COR-L47 (cell line): ENCODE measurements at places on chromosomes 2 and 18.

DNA sequence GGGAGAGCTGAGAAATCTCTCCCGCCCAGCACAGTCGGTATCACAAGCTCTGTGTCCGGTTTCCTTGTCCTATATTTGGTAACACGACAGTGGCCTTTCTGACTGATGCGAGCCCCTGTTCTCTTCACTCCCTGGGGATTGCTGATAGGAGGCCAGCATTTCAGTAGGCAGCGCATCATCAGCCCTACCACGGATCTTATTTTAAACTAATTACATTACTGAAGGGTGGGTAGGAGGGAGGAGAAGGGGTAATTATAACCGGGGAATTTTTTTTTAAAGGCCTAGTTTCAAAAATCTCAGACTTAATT, 125.6 kb upstream of the LGALSL start:
- no peak for DNase-seq

DNA sequence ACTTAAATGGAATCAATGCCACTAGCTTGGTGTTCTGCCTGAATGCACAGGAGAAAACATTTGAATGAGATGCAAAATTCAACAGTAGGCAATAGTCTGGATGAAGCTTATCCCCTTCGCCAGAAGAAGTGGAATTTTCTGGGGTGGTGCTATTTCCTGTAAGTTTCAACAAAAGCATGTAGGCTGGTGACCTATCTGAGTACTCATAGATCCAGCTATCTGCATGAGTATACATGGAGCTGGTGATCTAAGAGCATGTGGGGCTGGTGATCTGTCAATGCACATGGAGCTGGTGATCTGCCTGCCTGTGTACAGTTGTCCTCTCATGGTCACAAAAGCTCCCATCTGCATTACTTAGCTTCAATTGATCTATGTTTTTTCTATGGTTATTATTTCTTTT, 71.2 kb downstream of the SLC9A4 start:
- DNase-seq: no peak

DNA sequence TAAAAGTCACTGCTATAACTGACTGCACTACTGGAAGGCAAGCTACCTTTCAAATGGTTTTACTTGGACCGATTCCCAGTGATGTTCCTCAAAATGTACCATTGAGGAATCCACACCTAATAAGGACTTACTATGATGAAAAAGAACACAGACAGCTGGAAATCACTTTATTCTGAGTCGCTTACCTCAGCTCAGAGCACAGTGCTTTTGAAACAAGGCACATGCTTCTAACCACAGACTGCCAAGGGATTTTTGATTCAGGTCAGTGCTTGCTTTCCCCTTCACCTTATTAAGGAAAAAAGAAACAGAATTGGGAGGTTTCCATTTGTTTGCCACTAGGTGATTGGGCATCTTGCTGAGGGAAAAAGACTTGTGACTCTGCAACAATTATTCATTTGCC, 707.5 kb upstream of the FSHR start:
- DNase-seq: no peak

DNA sequence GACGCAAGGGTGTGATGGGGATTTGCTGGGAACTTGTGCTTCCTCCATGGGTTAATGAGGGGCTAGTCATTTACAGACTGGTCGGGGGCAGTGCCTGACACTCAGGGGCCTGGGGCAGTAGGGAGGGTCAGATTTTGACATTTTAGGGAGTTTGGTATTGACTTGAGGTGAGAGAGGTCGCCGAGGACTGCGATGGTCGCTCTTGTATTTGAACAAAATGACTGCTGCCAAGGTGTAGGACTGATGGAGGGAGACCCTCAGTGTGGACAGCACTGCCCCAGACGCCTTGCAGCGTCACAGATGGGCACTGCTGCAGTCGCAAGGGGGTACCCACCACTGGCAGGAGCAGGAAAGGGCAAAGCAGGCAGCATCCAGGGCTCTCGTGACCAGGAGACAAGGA, 182.9 kb downstream of the RTP5 start:
- no peak for DNase-seq

DNA sequence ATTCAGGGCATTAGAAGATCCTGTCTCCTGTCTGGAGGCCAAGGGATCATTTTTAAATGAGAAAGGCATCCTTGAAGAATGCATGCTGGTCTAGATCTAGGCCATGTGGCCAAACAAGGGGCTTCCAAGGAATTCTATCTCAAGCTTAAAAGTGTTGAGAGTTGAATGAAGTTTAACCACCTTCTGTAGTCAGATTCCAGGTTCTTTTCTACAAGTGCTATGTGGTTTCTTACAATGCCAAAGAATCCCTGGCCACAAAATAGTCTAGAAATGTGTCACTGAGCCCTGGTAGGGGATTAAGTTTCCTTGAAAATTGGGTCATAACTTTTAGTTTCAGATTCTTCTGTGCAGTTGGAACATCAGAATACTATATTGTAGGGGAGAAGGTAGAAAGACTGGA, 640.7 kb upstream of the ACVR2A start:
- DNase-seq: no peak

DNA sequence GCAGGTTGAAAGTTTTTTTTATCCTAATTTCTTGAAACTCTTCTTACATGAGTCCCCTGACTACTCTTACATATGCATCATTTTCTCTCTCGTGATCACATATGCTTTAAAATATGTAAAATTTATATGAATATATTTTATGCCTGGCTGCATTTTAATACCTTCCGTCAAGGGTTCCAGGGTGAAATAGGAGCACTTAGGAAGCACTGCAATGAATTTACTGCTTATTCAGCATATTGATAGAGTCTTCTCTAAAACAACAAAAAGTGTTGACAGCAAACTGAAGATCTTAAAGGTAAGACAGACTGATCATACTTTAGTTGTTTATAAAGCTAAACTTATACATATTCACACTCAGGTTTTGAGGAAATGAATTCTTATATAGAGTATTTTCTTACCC, 1191.6 kb upstream of the CRIM1 start:
- no peak for DNase-seq

DNA sequence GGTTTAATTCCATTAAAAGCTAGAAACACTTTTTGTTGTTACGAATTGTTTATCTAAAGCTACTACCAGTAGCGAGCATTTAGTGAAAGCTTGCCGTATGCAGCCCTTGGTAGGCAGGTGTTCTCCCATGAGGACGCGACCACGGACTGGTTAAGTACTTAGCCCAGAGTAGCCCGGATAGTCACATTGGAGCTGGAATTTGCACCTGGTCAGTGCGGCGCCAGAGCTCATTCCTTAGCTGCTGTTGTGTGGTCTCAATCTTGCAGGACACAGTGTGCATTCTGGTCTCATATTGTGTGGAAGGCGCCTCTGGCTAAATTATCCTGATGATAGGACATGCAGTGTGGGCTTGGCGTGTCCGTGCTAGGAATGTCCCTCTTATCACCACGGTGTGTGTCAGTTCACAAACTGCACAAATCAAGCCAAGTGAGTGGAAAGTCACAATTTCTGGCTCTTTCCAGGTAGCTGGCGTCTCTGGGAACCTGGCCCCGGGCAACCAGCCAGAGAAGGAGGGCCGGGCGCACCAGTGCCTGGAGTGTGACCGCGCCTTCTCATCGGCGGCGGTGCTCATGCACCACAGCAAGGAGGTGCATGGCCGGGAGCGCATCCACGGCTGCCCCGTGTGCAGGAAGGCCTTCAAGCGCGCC, 133.3 kb downstream of the ZNF236 start:
- peak; percentile 27 for DNase-seq

DNA sequence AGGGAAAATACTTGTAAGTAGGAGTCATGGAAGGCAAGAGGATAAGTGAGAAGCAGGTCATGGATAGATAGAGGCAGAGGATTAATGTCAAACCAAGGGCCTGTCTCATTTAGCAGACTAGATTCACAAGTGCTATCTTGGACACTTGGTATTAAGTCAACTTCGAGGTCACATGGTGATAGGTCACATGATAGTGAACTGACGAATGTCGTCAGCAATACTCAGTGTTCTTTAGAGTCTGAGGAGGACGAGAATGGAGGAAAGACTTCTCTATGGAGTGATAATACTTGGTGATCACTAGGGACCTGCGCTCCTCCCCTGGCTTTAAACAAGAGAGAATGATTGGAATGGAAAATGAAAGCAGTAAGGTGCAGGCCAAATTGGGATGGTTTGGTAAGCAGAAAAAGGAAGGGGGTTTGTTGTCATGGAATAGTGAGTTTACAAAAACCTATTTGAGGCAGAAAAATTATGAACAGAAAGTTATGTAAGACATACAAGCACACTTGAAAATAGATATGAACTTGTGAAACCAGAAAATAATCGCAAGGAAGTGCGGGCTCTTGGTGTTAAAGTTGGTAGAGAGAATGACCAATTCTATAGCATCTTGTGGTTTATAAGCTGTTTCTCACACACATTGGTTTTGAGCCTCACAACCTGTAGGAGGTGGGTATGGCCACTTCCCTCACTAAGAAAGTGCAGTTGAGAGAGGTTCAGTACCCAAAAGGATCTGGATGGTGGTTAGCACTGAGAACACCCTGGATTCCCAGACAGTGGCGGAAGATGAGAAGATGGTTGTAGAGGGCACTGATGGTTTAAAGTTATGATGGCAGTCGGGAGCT, 141.5 kb downstream of the WDSUB1 start:
- DNase-seq: no peak

DNA sequence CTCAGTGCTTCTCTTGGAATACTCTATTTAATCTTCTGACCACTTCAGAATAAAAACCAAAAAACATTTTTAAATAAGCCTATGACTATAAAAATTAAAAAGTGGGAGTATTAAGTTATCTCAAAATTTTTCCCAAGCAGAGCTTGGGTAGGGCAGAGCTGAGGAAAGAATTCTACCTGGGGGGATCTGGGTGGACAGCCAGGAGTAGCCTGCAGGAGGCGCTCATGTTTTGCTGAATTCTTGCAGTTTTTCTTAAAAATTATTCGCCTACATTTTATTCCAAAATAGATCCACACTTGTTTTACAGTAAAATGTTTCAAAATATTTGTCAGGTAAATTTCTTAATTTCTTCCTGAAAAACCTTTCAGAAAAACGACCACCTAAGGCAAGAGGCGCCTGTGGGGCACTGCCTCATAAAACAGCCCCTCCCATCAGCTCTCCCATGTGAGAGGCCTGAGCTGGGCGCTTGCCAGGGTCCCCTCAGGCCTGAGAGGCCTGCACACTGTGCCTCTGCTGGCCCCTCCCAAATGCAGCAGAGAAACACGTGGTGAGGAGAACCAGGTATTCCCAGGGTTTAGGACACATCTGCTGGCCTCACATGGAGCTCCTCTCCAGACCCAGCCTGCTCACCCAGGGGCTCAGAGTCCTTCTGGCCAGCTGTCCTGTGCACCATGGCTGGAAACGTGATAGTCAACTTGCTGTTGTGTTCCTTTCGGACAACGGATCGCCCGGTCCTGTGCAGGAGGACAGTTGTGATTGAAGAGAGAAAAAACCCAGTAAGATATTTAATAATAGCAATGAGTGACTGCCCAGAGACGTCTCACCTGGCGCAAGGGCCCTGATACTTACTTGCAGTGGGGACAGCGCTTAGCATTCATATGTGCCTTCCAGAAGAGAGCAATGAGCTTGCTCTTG, 17.5 kb downstream of the POLR1A start:
- DNase-seq: no peak

DNA sequence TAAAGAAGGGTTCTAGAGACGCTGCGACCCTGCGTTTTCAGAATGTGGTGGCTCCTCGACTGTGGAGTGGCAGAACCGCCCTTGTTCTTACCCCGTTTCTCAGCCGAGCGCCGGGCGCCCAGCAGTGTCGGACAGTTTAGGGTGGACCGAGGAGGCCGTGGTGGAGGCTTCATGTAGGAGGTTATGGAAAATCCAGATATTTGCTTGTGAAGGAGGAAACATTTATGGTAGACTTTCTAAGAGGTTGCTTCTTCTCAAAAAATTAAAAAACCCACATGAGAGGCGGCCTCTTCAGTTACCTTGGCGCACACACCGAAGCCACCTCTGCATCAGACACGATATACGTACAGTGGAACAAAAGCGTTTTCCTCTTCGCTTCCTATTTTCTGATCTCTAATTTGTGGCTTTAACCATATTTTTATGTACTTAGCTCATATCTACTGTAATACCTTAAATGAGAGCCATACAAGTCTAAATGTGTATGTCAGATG, 120.8 kb downstream of the NFATC1 start:
- DNase-seq: no peak
